ENCODE measurements at places on chromosomes 7 and 10. TPM values are rescaled to one million over a fixed set of nuclear protein-coding genes. Genes with fewer than 3 reads are reported as not detected.

Gene NME8
- total RNA-seq = 1.2 TPM

Gene HGF
- total RNA-seq = 4.4 TPM

Gene TAS2R4
- 4.7 TPM for total RNA-seq

Gene SFTPA2
- total RNA-seq = not detected

Gene ZP3
- 1.5 TPM for total RNA-seq

Gene NAT16
- total RNA-seq = not detected

Gene SPDYE6
- not detected for total RNA-seq

Gene SRGN
- 93.9 TPM for total RNA-seq

Gene PON3
- 1.9 TPM for total RNA-seq

Gene PTPRE
- 17.3 TPM for total RNA-seq

Gene ACTL6B
- total RNA-seq = not detected

Gene HTR5A
- not detected for total RNA-seq

Gene GET4
- total RNA-seq = 53.0 TPM

Gene GPR22
- total RNA-seq = not detected

Gene SDK1
- total RNA-seq = 17.6 TPM

Gene VENTX
- 0.18 TPM for total RNA-seq

Gene TACR2
- total RNA-seq = not detected

Gene MMP21
- 0.23 TPM for total RNA-seq

Gene DHTKD1
- 34.7 TPM for total RNA-seq

Gene VAX1
- total RNA-seq = not detected

Gene CCNJ
- 11.8 TPM for total RNA-seq

Gene SLC26A5
- total RNA-seq = not detected

Gene STOX1
- total RNA-seq = 5.4 TPM

Gene TDRD1
- 0.06 TPM for total RNA-seq

Gene ACBD7
- 5.1 TPM for total RNA-seq

Gene PDE6C
- total RNA-seq = not detected

Gene SNCG
- total RNA-seq = 20.1 TPM

Gene HOXA2
- total RNA-seq = 4.0 TPM

Gene BMPR1A
- total RNA-seq = 53.4 TPM

Gene OR2A7
- 17.2 TPM for total RNA-seq

Gene CPSF4
- 26.9 TPM for total RNA-seq

Gene SPDYE8
- total RNA-seq = not detected

Gene ARHGEF5
- 35.1 TPM for total RNA-seq

Gene COPS6
- total RNA-seq = 56.9 TPM

Gene ADAM22
- total RNA-seq = 18.6 TPM

Gene CDC14C
- not detected for total RNA-seq

Gene MYL10
- 8.8 TPM for total RNA-seq

Gene SLC26A4
- total RNA-seq = 3.2 TPM

Gene ATP5F1C
- total RNA-seq = 235 TPM

Gene CLRN3
- 6.5 TPM for total RNA-seq

Gene AKR1C1
- total RNA-seq = 6.3 TPM

Gene RADIL
- 2.5 TPM for total RNA-seq

Gene ELN
- 108 TPM for total RNA-seq

Gene GJC3
- total RNA-seq = 0.23 TPM

Gene THSD7A
- 54.5 TPM for total RNA-seq

Gene TRPV5
- total RNA-seq = 1.1 TPM

Gene VPS37D
- 18.6 TPM for total RNA-seq

Gene ANKRD1
- 1.3 TPM for total RNA-seq

Gene KCND2
- total RNA-seq = 1.3 TPM

Gene SPDYE2
- total RNA-seq = not detected

Gene GJD4
- total RNA-seq = not detected
